ENCODE measurements at places on chromosomes 7 and 10.

DNA sequence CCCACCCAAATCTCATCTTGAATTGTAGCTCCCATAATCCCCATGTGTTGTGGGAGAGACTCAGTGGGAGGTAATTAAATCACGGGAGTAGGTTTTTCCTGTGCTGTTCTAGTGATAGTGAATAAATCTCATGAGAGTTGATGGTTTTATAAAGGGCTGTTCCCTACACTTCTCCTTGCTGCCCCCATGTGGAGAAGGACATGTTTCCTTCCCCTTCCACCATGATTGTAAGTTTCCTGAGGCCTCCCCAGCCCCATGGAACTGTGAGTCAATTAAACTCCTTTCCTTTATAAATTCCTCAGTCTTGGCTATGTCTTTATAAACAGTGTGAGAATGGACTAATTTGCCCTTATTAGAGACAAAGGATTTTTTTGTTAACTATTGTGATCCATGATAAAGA is 48.5 kb upstream of the MKX start:
- DNase-seq: no peak

GRCh38 chr7:16359216-16359615 is 62.1 kb downstream of the CRPPA start:
- DNase-seq: no peak

GRCh38 chr10:123213192-123213591 is 59.0 kb downstream of the BUB3 start:
- no peak for DNase-seq

- no peak for DNase-seq
Measured at GRCh38 chr10:132283604-132284382, 24.0 kb downstream of the STK32C start.

GRCh38 chr10:31028081-31028480 is 3.6 kb downstream of the ZNF438 start:
- DNase-seq: no peak

GRCh38 chr7:28687537-28687936 is 270.6 kb downstream of the TRIL start:
- no peak for DNase-seq

DNA sequence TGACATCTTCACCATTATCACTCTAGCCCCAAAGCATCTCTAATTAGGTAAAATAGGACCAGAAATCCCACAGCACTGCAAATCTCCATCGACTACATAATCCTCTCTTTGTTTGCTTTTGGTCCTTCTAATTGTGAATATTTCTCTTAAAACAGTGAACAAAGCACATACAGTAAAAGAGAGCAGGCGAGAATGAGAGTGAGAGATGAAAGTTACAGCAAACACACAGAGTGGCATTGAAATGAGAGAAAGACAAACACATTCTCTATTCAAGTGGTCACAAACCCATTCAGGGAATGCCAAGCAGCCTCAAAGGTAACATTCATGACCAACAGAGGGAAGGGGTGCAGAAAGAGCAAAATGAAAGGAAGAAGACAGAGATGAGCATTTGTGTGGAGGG is 109.8 kb upstream of the PTN start:
- DNase-seq: no peak

DNA sequence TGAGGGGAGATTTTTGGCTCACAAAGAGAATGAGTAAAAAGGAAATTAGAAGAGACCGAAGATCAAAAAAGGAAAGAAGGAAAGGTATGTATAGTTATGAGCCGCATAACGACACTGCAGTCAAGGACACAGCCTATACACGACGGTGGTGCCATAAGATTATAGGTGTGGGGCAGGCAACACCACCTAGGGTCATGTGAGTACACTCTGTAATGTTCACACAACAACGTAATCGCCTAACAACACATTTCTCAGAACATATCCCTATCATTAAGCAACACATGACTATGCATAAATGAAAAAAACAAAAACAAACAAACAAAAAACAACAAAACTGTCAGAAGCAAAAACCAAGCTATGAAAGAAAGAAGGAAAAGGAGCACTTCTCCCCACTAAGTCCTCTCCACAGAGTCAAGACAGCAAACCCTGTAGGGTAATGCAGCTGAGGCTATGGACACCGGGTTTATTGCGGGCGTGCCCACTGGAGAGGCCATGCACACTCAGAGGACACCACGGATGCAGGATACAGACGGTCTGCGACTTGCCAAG is 45.1 kb downstream of the PIP4K2A start:
- DNase-seq: no peak

DNA sequence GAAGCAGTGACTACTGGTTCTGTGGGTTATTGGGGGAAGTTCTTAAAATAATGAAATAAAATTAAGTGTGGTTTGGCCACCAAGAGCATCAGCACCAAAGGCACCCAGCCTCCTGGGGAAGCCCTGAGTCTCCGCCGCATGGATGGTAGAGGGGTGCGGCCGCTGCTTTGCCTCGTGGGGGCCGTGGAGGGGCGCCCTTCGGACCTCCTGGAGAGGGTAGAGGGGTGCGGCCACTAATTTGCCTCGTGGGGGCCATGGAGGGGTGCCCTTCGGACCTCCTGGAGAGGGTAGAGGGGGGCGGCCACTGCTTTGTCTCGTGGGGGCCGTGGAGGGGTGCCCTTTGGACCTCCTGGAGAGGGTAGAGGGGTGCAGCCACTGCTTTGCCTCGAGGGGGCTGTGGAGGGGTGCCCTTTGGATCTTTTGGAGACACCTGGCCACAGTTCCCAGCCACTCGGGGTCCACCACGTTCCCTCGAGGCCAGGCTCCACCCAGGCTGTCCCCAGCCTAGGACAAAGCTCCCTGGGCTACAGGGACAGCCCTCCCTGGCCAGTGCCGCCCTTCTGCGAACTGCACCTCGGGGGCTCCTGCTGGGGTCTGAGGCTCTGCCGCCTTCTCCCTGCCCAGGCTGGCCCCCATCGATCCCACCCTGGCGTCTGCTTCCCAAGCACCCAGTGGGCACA is 535.1 kb downstream of the PTPRN2 start:
- no peak for DNase-seq

DNA sequence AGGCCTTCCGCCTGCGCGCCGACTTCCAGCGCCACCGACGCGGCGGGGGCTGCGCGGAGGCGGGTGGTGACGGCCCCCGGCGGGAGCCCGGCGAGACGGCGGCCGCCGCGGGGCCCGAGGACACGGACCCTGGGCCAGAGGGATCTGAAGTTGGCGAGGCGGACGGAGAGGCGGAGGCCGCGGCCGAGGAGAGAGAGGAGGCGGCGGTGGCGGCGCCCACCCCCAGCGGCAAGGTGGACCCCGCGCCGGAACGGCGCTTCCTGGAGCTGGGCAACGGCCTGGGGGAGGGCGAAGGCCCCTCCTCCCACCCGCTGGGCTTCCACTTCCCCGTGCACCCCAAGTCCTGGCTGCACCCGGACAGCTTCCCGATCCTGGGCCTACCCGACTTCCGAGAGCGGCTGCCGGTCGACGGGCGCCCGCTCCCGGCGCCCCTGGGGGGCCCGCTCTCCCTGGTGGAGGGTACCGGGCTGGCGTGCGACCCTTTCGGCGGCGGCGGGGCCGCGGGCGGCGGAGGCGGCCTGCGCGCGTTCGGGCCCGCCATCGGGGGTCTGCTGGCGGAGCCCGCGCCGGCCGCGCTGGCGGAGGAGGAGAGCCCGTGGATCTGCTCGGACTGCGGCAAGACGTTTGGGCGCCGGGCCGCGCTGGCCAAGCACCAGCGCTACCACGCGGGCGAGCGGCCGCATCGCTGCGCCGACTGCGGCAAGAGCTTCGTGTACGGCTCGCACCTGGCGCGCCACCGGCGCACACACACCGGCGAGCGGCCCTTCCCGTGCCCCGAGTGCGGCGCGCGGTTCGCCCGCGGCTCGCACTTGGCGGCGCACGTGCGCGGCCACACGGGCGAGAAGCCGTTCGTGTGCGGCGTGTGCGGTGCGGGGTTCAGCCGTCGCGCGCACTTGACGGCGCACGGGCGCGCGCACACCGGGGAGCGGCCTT is 16.2 kb downstream of the ZNF316 start:
- no peak for DNase-seq

DNA sequence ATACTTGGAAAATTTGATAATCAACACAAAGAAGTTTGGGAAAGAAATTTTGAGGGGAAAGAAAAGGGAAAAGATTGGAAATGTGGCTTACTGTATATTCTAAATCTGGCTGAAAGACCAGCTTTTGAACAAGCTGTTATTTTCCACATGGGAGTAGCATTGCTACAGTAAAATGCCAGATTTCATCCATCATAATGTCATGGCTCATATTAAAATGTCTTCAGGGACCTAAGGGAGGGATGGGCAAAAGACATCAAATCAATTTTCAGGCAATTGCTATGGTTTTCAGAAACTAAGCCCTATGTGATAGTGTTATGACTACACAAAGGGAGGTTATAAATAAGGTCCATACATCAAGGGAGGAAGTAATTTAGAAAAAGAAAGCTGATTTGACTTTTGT is 1116.9 kb upstream of the CELF2 start:
- DNase-seq: no peak

- DNase-seq: no peak
Measured at GRCh38 chr10:100009283-100009792, 409 bp downstream of the DNMBP start.

DNA sequence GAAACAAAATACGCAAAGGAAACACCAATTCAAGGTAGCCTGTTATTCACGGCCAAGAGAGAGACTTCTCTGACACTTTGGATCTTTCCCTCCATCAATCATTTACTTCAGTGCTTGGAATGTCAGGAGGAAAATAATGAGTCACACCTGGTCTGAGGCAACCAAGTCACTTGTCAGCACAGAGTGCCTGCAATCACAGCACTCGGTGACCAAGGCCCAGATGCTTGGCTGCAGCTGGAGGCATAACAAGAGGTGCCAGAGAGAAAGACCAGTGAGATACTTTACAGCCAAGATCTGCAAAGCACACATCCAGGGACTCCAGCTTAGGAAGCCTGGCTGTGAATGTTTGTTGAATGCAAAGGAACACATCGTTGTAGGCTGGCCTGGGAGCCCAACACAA is 33.9 kb downstream of the ASB13 start:
- DNase-seq: no peak

GRCh38 chr7:6288270-6288860 is 15.9 kb upstream of the CYTH3 start:
- DNase-seq: no peak

DNA sequence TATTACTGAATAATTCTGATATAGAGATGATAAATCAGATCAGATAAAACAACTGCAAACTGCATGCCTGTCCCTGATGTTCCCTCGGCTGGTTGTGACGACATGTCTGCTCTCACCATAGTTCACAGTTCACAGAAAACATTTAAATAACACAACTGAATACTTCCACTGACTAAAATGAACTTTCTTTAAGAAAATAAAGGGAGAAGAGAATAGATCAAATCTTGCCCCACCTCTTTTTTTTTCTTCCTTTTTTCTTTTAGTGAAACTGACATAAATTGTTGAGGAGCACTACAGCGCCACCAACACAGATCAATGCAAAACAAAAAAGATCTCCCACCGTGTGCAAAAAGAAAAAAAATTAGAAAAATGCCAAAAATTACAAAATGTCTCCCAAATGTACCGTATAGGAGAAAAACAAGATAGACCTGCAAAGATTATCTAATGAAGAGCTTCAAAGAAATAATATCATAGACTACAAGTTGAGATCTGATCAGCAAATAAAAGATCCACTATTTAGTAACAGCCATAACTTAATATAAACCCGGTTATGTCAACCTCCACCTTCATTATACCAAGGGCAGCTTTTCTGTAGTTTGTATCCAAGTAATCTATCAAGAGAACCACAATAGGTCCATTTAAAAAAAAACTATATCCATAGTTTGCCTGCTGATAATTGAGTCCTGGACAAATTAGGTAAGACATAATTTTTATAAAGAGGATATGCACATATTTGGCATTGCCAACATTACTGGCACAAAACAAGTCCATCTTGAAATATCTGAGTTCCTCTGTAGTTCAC is 30.7 kb upstream of the EPC1 start:
- DNase-seq: no peak

- DNase-seq: no peak
Measured at GRCh38 chr7:22662556-22663356, 64.2 kb upstream of the IL6 start.

GRCh38 chr10:96502561-96503282 is 11.0 kb downstream of the TLL2 start:
- peak; percentile 6 for DNase-seq

- no peak for DNase-seq
Measured at GRCh38 chr10:124099604-124100003, 6.2 kb upstream of the CHST15 start.

GRCh38 chr10:124709861-124710260 is 34.3 kb downstream of the FAM53B start:
- DNase-seq: no peak

DNA sequence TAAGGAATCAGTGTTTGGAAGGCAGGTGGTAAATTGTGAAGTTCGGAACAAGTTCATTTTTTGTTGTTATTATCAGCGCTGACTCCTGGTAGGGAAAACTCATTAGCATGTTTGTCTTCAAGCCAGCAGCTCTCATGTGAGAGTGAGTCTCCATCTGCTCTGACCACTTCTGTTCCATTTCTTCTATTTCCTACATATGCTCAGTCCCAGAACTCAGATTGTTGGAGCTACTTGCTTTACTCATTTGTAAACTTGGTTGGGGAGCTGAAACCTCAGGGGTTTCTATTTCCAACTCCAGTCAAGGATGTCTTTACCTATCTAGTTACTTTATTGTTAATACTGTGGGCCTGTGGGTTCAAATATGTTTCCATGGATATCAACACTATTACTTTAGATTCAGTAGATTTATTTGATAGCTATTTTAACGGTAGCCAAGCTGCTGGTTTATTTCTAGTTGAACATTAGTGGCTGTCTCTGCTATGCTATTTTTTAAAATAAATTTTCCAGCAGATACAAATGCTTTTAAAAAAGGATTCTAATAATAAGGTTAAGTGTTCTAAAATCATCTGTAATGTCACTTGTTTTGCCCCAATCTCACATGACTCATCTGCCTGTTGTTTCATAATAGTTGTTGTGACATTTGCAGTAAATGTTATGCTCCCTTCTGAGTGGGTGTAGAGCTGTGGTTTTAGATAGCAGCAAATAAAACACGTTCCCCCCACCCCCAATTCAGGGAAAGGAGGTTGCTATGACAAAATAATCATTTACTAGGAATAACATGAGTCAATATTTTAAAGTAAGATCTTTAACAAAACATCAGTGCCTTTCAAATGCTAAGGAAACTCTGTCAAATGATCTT is 143.3 kb downstream of the HDAC9 start:
- no peak for DNase-seq

GRCh38 chr7:139500770-139501138 is 17.3 kb upstream of the KLRG2 start:
- DNase-seq: no peak

DNA sequence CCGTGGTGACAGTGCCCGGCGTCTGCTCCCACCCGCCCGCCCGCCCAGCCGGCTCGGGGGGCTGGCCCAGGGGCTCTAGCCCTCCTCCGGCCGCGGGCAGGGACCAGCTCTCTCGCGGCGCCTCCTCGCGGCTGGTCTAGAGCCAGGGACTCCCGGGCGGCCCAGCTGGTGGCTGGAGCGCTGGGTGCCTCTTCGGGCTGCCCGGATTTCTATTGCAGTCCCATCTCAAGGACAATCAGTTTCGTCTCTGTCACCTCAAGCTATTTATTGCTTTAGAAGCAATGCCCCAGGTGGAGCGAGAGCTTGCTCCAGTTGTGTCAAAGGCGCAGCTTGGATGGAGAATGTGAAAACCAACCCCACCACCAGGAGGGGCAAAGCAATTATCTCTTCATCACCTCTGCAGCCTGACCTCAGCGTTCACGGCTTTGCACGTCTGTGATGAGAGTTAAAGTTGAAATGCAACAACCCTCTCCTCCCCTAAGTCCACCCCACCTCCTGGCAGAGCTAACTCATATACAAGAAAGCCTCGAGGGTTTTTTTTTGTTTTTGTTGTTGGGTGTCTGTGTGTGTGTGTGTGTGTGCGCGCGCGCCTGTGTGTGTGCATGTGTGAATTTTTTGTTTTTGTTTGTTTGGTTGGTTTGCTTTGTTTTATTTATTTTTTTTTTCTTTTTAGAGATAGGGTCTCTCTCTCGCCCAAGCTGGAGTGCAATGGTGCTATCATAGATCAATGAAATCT is at the start of gene ITGA8:
Gene ITGA8, minus strand, starts transcription at position 24 of the 736 bp plus-strand sequence. CDS start 151 bp downstream, outside the sequence.
- no peak for DNase-seq

All from fibroblast of skin of left biceps (primary cell).